ENCODE measurements at places on chromosomes 12 and 14. TPM values are rescaled to one million over a fixed set of nuclear protein-coding genes. Genes with fewer than 3 reads are reported as not detected.

GRCh38 chr12:42987216-42987650 is 397.7 kb upstream of the PRICKLE1 start:
- no peak for DNase-seq

GRCh38 chr14:26377150-26377549 is 220.7 kb downstream of the NOVA1 start:
- no peak for DNase-seq

GRCh38 chr14:55201219-55202101 is 10.1 kb upstream of the DLGAP5 start:
- no peak for DNase-seq

DNA sequence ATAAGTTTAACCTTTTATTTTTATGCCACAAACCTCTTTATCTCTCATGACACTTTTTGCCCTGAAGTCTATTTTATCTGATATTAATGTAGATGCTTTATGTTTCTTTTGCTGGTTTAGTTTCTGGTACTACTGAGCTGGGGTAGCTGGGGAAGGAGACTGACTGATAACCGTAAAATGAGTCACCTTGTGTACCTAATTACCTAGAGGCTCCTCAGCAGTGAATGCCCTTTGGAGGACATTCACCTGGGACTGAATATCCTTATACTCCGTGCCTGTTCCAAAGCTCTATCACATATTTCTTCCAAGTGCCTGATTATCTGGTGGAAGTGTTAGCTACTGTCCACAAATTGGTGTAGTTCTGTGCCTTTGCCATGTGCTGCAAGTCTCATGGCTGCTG is 13.9 kb downstream of the ATL1 start:
- no peak for DNase-seq

Gene GYS2
- total RNA-seq, result not detected

GRCh38 chr14:69792887-69793421 is 4.1 kb downstream of the SLC10A1 start:
- no peak for DNase-seq

- DNase-seq, result no peak
Observed at GRCh38 chr12:101117842-101118241, 92.2 kb downstream of the SLC5A8 start.

- DNase-seq, result no peak
Observed at GRCh38 chr14:22314183-22314820, 274.7 kb downstream of the DAD1 start.

Gene AMDHD1
- total RNA-seq, result not detected

DNA sequence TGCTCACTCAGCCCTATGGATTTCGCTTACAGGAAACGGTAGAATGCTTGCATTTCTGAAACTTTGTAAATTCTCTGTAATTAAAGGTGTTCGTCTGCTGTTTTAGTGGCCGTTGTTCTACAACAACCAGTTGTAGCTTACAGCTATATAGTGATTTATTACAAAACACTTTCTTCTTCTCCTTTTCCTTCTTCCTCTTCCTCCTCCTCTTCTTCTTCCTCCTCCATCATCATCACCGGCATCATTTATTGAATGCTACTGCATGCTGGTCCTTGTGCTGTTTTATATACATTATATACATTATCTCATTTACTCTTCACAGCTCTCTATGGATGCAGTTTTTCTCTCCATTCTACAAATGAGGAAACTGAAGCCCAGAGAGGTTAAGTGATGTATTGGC is 6.4 kb downstream of the ETV6 start:
- DNase-seq, result no peak

Gene TCHP
- total RNA-seq, result 4.0 TPM

GRCh38 chr14:89757313-89757939 is 197.1 kb downstream of the EFCAB11 start:
- DNase-seq, result no peak

GRCh38 chr12:24133384-24133783 is 183.9 kb upstream of the SOX5 start:
- DNase-seq, result no peak

GRCh38 chr12:128611736-128612135 is 212.0 kb downstream of the SLC15A4 start:
- no peak for DNase-seq

Gene KRT6B
- not detected for total RNA-seq

Gene CD163
- total RNA-seq, result not detected

DNA sequence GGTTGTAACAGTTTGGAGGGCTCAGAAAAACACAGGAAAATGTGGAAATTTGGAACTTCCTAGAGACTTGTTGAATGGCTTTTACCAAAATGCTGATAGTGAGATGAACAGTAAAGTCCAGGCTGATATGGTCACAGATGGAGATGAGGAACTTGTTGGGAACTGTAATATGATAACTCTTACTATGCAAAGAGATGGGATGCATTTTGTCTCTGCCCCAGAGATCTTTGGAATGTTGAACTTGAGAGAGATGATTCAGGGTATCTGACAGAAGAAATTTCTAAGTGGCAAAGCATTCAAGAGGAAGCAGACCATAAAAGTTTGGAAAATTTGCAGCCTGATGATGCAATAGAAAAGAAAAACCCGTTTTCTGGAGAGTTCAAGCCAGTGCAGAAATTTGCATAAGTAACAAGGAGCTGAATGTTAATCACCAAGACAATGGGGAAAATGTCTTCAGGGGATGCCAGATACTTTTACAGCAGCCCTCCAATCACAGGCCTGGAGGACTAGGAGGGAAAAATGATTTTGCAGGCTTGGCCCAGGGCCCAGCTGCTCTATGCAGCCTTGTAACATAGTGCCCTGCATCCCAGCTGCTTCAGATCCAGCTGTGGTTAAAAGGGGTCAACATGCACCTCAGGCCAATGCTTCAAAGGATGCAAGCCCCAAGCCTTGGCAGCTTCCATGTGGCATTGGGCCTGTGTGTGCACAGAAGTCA is 572.7 kb upstream of the ATP2B1 start:
- DNase-seq, result no peak

Gene CCDC175
- total RNA-seq, result not detected

DNA sequence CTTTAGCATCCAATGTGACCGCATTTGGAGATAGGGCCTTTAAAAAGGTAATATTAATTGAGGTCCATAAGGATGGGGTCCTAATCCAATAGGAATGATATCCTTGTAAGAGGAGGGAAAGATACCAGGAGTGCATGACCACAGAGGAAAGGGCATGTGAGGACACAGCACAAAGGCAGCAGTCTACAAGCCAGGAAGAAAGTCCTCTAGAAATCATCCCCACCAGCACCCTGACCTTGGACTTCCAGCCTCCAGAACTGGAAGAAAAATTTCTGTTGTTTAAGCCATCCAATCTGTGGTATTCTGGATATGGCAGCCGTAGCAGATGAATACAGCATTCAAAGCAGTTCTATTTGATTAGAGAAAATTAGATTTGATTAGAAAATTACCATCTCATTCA is 145.4 kb downstream of the STXBP6 start:
- DNase-seq, result no peak

DNA sequence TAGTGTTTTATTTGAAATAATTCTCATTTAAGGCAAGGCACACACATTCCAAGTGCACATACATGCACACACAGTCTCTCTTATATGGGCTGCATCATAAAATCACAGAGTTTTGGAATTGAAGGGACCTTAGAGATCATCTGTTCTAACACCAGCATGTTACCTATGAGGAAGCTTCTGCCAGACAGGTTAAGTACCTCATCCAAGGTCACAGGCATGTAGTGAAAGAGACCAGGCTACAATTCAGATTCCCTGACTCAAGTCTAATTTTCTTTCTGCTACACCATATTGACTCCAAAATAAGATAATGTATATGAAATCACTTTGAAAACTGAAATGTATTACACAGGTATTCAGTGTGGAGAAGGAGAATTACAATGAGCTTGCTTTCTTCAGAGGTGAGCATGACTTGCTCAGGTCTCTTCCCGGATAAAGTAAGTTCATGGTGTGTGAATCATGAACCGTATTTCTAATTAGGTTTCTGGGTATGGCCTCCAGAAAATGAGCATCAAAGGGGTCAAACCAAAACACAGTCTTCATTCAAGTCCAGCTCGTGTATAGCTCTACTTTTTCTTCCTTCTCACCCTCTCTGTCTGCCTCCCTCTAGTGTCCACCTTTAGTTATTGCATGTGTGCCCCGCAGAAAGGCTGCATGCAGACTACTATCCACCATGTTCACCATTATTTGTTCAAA is 411.9 kb downstream of the FUT8 start:
- peak; percentile 3 for DNase-seq

DNA sequence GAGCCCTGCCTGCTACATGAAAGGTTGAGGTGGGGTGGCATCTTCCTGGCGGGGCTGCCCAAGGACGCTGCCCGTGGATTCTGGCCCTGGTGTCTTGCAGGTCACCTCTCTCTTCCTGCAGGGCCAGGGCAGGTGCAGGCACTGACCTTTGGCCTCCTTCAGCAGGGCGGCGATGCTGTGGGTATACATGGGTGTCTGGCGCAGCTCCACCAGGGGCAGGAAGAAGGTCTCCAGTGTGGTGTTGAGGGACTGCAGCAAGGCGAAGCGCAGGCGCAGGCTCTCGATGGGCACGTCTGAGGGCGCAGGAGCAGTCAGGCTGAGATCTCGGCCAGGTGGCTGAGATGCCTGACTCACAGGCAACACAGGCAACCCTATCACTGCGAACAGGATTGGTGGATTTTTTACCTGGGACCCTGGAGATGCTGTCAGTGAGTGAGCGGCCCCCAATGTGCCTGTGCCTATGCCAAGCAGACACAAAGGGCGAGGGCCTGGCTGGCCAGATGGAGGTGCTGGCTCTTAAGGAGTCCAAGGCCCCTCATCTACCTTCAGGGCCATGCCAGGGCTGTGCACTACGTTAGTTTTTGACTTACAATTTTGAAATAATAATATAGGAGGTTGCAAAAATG is 45.7 kb downstream of the TRAFD1 start:
- no peak for DNase-seq

- peak; percentile 6 for DNase-seq
Observed at GRCh38 chr12:108457006-108457733, 57.9 kb upstream of the FICD start.

Gene FKBP3
- total RNA-seq, result 49.9 TPM

- DNase-seq, result no peak
Observed at GRCh38 chr12:122013136-122013535, 8.5 kb upstream of the BCL7A start.

DNA sequence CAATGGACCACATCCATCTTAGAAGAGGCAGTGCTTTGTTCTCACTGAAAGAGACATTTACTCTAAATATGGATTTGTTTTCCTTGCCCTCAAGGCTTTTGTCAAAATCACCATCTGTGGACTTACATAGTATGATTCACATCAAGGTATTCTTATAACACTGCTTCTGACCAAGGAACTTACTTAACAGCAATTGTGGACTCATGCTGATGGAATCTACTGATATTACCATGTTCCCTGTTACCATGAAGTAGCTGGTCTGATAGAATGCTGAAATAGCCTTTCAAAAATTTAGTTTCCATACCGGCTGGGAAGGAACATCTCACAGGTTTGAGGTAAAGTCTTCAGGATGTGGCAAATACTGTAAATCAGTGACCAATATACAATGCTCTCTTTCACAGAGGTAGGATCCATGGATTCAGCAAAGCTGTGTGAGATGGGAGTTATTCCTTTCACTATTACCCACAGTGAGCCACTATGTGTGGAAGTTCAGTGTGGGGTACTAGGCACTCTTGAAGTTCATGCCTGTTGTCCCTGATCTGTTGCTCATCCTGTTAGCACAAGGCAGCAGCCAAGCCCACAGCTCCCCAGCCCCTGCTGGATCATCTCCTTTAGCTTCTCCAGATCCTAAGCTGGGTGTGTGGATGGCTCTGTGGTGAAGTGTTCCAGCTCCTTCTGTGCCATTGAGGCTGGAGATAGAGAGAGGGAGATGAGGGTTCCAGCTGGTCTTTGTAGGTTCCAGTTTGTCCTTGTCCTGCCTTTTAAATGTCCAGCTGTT is 126.4 kb downstream of the ATP23 start:
- no peak for DNase-seq

Gene TM9SF1
- total RNA-seq, result 39.3 TPM

DNA sequence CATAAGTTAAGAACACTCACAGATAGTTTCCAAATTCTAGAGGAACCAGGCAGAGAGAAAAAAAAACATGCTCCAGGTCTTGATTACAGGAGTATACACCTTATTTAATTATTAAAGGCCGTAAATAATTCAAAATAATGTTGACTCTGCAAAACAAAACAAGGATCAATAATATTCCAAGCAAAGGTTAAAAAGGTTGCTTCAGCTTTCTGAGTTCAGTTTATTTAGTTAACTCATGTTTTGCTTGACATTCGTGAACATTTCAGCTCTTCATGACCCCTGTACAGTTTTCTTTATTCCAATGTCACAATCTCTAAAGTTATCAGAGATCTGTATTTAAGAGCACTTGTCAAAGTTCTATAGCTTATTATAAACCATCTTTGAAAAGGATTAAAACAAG is 19.6 kb downstream of the KLRF2 start:
- no peak for DNase-seq

DNA sequence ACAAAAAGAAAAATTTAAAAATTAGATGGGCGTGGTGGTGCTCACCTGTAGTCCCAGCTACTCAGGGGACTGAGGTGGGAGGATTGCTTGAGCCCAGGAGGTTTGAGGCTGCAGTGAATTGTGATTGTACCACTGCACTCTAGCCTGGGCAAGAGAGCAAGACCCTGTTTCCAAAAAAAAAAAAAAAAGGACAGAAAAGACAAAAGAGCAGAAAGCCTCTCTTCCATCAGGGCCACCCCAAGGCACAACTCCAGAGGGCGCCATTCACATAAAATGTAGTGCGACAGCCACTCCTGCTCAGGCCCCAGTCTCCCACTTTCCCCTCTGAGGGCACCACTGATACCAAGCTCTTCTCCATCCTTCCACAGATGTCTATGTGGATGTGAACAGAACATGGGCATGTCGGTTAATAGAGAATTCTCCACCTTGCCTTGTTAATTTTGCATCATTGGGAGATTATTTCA is 41.8 kb downstream of the DGLUCY start:
- DNase-seq, result no peak

Gene MGP
- total RNA-seq, result 0.72 TPM

Gene SMCO3
- not detected for total RNA-seq

Gene MFAP5
- 54.5 TPM for total RNA-seq

- DNase-seq, result no peak
Observed at GRCh38 chr12:6104027-6104426, 20.4 kb downstream of the VWF start.

- no peak for DNase-seq
Observed at GRCh38 chr12:63964301-63964700, 119.8 kb downstream of the SRGAP1 start.

DNA sequence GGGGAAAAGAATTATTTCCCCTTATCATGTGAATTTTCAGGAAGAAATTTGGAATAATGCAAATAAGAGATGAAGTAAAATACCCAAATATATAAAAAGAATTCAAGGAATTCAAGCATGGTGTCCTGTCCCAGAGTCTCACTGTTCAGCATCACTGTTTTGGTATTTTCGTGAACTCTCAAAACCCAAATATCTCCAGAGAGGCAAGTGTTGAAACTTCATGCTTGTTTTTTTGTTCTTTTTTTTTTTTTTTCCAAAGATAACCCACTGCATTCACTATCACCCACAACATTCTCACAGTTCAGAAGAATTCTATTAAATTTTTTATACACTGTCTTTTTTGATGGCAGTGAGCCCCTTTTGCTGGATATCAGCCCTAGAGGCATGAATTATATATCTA is 354.9 kb downstream of the DIO2 start:
- no peak for DNase-seq

Measured in MG63 (cell line).